Temporal lobe (tissue), 4 donors: ENCODE measurements at places on chromosomes 12 and 14. TPM values are rescaled to one million over a fixed set of nuclear protein-coding genes. Genes with fewer than 3 reads are reported as not detected.

TMEM179 gene
- 35.2 TPM for total RNA-seq

SERPINA1 gene
- 1.5 TPM for total RNA-seq

KRT8 gene
- 0.25 TPM for total RNA-seq

NRXN3 gene
- total RNA-seq, result 48.9 TPM

SLCO1B3 gene
- total RNA-seq, result not detected

IL26 gene
- total RNA-seq, result not detected
